ENCODE measurements at places on chromosomes 1 and 21. TPM values are rescaled to one million over a fixed set of nuclear protein-coding genes. Genes with fewer than 3 reads are reported as not detected.

GOLT1A gene
- 22.4 TPM for total RNA-seq

C1QC gene
- 353 TPM for total RNA-seq

JAM2 gene
- total RNA-seq: 38.6 TPM

PLA2G2F gene
- not detected for total RNA-seq

PDZK1 gene
- 0.67 TPM for total RNA-seq

AMIGO1 gene
- 13.3 TPM for total RNA-seq

DNA sequence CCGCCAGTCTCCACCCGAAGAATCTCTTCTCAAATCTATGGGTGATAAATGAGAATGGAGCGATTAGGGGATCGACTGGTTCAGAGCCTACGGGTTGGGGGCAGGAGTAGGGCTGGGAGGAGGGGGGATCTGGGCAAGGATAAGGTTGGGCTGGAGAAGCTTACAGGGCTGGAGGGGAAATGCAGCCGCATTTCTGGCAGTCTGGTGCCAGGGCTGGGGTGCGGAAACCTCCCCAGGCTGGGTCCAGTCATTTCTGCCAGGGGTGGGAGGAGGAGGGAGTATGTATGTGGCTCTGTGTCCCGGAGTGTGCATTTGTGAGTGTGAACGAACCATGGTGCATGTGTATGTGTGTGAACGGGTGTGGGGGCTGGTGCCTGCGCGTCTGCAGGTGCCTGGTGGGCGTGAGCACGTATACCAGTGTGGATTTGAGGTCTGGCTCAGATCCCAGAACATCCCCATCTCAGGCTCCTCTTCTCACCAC is 10.2 kb downstream of the C1orf216 start:
- no peak for DNase-seq

DNA sequence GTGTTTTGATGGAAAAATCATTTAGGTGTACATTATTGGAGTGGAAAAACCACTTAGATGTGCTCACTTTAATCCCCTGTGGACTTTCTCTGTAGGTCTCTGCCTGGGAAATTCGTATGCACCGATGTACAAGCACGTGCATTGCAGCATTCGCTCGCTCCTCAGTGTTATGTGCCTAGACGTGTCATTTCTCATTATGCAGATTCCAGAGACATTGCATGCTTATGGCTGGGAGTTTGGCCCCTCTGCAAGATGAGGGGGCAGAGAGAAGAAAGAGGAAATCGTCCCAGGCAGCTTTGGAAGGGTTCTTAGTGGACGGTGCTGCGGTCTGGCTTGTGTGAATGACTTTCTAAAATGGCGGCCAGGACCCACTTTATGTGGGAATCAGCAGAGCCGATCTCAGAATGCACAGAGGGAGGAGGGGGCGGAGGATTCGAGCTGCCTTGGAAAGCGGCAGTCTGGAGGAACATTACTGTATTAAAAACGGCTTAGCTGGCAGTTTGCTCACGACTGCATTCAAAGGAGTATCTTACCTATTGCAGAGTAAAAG is 2.3 kb downstream of the SPEN start:
- DNase-seq: no peak

DNA sequence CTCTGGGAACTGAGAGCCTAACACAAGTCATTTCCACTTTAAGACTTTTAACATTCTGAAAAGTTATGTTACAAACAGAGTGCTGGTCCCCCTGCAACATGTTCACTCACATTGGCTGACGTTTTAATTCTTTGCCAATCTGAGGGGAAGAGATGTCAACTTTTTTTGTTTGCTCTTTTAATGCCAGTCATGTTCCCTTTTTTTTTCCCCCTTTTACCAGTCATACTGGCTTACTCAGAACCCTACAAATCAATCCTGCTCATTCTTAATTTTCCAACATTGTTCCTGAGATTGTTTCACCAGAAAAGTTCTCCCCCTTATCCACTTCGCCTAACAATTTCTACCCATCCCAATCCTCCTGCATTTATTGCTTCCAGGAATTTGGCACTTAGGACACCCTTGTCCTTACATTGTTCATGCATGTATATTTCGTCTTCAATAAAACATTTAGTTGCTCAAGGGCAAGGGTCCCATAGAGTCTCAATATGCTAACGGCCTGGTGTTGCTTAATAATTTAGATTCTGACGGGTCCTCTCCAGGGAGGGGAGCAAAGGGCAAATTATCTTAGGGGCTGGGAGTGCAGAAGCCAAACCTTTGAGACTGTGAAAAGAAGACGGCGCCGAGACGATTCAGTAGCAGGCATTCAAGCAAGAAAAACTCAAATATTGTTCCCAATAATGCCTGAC is 624 bp upstream of the CR1L start:
- no peak for DNase-seq

DNA sequence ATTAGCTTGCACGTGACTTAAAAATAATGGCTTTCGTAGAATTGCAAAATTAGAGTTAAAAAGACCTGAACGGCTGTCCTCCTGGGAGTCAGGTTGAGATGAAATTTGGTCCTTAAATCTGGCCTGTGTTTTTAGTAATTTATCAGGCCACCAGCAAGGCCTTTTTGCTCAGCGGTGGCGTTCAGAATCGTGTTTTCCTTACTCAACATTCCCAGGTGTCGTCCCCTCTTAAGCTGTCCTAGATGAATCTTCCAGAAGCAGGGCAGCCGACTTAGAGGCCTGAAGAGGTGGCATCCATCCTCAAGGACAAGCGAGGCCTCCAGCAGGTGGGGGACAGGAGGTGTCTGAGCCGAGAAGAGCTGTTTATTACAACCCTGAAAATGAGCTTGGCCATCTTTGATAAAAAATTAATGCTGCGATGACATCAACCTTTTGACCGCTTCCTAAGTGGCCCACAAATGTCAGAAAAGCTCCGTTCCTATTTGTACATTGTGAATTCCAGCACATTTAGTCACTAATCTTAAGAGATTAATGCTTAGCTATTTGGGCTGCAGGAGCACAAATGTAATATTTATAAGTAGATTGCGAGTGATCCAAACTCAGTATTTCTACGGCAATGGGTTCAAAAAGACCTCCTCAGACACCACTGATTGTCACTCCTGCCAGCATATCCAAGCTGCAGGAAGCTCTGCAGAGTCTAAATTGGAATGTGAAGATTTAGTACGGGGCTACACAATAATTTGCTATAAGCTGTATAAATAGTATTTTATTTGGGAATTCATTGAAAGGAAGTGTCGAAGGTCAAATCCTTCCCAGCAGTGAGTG is 344.1 kb upstream of the VAMP3 start:
- no peak for DNase-seq

DNA sequence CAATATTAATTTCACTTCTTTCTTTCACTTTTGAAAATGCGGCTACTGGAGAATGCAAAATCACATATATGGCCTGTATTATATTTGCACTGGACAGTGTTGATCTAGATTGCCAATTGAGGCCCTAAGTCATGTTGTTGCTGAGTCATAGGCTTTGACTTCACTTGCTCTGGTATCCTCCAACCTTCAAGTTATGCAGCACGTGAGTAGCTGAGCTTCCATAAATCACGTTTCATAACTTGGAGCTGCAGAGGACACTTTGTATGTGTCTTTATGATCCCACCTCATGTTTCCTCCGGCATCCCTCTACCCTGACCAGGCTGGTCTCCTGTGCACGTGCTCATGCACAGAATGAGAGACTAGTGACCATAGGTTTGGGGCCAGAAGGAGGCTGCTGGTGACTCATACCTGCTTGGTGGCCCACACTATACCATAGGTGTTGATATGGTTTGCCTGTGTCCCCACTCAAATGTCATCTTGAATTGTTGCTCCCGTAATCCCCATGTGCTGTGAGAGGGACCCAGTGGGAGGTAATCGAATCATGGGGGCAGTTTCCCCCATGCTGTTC is 103.0 kb upstream of the TSPAN2 start:
- DNase-seq: no peak

DNA sequence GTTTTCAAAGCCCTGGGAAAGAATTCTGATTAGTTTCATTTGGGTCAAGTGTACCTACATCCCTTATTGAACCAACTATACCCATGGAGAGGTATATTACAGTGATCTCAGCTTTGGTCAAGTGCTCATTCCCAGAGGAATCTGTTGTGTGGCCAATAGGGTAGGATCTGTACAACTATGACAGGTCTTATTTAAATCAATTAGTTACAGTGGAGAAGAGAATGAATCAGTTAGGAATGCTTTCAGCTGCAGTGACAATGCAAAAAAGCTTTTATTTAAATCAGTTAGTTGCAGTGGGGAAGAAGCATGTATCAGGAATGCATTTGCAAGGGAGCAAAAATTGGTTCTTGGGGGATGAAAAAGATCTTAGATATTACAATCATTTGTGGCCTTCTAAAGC is 119.0 kb downstream of the FGGY start:
- no peak for DNase-seq

- no peak for DNase-seq
Observed at GRCh38 chr21:36589352-36589971, 109.5 kb upstream of the SIM2 start.
